Natural killer cell (primary cell): ENCODE measurements at places on chromosomes 12 and 14. TPM values are rescaled to one million over a fixed set of nuclear protein-coding genes. Genes with fewer than 3 reads are reported as not detected.

- no peak overlapping the region for H3K27ac ChIP-seq
- H3K4me3 ChIP-seq: no peak overlapping the region
- DNase-seq: no peak
These were observed 344.1 kb upstream of the LMO3 start for GRCh38 chr12:16949871-16950667.

DNA sequence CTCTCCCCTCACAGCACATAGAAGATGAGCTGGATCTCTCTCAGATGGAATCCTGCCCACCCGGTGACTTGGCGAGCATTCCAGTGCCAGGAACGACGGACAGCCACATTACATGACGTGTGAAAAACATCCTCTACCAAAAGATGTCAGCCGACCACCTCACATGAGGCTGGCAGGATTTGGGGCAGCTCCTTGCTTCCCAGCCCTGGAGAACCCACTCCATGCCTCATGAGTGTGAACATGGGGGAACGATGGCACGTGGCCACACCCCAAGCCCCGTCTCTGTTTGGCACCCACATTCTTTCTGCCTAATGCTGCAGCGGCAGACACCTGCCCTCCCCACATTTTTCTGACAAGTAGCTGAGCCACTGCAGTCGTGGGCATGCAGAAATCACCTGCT, 202.5 kb downstream of the CALM1 start:
- no peak for DNase-seq
- H3K36me3 ChIP-seq: no peaks in the 10 kb centered on the region
- H3K27me3 ChIP-seq: no peaks in the 10 kb centered on the region
- no peaks in the 10 kb centered on the region for H3K4me1 ChIP-seq

DNA sequence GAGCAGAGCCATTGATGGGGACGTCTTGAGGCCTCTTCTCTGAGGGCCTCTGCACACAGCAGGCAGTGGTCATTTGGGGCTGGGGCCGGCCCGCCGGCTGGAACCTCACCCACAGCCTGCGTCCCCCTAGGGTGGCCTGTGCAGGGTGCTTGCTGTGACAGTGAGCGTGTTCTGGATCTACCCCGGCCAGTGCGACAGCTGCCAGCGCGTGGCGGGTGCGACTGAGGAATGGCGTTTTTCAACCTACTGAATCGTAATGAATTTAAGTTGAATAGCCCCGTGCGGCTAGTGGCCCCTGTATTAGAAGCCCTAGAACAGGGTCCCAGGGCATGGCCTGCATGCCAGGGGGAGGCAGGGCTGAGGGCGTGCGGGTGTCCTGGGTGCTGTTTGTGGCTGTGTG, 13.8 kb downstream of the RFLNA start:
- H3K36me3 ChIP-seq: no peaks in the 10 kb centered on the region
- no peak overlapping the region for H3K27ac ChIP-seq
- no peak for DNase-seq
- H3K27me3 ChIP-seq: no peaks in the 10 kb centered on the region

- H3K4me3 ChIP-seq: no peak overlapping the region
- H3K36me3 ChIP-seq: no peaks in the 10 kb centered on the region
- no peak for DNase-seq
These were observed 40.1 kb upstream of the TMEM263 start for GRCh38 chr12:106915635-106916026.

DNA sequence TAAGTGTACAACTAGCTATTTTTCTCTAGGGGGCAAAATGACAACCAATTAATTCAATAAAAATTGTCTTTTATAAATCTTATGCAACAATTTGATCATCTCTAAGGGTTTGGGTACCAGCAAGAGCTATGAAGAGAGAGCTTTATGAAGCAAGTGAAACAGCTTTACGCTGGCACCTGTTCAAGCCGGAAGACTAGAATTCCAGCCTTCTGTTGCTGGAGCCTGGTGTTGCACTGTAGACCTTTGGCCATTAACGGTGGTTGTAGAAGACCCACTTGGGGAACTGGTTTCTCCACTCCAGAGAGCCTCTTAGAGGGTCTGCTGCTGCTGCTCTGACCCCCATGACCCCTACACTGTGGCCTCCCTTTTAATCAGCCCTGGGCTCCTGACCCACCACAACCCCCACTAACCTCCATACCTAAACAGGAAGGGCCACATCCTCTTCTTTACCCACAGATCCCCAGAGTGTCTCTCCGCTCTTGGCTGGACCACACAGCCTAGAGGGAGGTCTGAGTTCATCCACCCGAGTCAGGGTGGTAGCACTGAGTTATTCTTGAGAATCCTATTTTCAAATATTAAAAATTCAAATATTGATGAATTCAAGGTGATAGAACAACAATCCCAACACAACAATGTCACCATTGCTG, 54.6 kb upstream of the STON2 start:
- H3K27ac ChIP-seq: no peak overlapping the region
- no peaks in the 10 kb centered on the region for H3K27me3 ChIP-seq
- H3K36me3 ChIP-seq: no peaks in the 10 kb centered on the region
- no peaks in the 10 kb centered on the region for H3K4me1 ChIP-seq

DNA sequence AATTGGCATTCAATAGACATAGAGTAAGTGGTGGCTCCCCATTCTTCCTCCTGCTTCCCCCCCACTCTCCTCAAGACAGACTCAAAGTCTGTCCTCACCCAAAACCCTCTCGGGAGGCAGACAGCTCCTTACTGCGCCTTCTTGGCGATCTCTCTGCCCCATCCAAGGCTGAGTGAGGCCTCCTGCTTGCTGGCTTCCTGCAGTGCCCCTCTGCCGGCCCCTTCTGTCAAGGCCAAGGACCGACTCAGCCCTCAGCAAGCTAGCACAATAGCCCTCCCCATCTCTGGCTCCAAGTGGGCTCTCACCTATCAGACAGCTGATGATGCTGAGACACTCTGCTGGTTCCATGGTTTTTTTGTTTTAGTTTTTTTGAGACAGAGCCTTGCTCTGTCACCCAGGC, 62.5 kb upstream of the DLK1 start:
- no peaks in the 10 kb centered on the region for H3K36me3 ChIP-seq
- H3K27me3 ChIP-seq: peaks cover 7% of the 10 kb centered on the region
- no peak overlapping the region for H3K4me3 ChIP-seq
- peaks cover 3% of the 10 kb centered on the region for H3K4me1 ChIP-seq
- H3K27ac ChIP-seq: no peak overlapping the region

DNA sequence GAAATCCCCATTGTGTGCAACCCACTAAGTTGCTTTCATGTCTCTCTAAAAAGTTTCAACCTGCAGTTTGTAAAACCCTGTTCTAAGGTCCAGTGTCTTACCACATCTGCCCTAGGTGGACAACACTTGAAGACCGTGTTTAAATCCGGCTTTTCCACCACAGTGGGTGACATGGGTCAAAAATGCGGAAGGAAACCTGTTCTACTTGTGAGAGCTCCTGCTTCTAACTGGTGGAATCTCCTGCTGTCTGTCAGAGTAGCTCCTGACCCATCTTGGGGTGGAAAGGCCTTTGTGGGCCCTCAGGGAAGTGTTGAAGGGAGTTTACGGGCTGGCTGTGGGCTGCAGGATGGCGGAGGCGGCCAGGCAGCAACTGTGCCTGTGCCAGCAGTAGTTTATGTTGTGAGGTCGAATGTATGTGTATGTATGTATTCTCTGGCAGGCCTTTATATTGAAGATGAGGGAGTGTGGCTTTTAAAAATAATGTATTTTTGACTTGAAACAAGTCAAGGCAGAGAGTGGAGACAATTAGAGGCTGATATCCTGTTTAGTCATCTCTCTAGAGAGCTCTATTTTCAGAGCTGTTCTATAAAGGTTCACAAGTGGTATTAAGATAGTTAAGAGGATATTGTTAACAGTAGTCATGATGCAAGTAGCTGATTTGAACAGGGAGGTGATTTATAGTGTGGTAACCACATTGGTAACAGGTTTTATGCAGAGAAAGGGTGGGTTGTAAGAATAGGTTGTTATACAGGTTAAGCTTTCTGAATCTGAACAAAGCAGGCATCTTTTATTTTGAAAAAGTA, 67.0 kb downstream of the PRKCH start:
- DNase-seq: peak; percentile 58
- H3K4me1 ChIP-seq: peaks cover 70% of the 10 kb centered on the region
- H3K27ac ChIP-seq: peak overlapping the region; percentile 98

- DNase-seq: no peak
- no peaks in the 10 kb centered on the region for H3K4me1 ChIP-seq
- no peaks in the 10 kb centered on the region for H3K27me3 ChIP-seq
- no peak overlapping the region for H3K27ac ChIP-seq
These were observed 221.9 kb upstream of the EGLN3 start for GRCh38 chr14:34172550-34173368.

GRCh38 chr14:106200541-106201315, 674.3 kb downstream of the TMEM121 start:
- no peak for DNase-seq
- no peak overlapping the region for H3K27ac ChIP-seq

GRCh38 chr12:128914908-128915563, 61.8 kb downstream of the GLT1D1 start:
- H3K4me1 ChIP-seq: peaks cover 12% of the 10 kb centered on the region
- H3K27me3 ChIP-seq: no peaks in the 10 kb centered on the region
- peak; percentile 20 for DNase-seq
- no peaks in the 10 kb centered on the region for H3K36me3 ChIP-seq

DNA sequence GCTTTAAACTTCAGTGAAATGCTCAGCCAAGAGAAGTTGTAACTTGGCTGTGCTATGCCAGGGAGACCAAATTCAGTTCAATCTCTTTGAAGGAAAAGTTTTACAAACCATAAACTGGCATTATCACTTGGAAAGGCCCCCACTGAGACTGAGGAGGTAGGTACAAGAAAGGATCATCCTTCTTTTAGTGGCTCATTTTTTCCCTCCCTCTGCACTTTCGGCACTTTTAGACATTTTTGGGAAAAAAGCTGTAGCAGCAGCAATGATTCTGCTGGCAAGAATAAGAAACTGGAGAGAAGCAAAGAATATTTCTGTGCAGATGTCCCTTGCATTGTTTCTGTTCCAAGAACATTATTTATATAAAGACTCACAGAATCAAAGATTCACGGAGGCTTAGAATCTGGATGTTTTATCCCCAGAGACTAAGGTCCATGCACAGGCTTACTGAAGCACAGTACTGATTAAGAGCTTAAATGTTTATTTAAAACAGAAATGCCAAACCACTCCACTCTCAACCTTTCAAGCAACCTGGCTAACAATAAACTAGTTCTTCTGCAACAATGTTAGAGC, 12.3 kb downstream of the ZC2HC1C start:
- DNase-seq: no peak
- no peak overlapping the region for H3K4me3 ChIP-seq
- H3K27ac ChIP-seq: no peak overlapping the region
- H3K36me3 ChIP-seq: peaks cover 45% of the 10 kb centered on the region
- no peaks in the 10 kb centered on the region for H3K27me3 ChIP-seq

DNA sequence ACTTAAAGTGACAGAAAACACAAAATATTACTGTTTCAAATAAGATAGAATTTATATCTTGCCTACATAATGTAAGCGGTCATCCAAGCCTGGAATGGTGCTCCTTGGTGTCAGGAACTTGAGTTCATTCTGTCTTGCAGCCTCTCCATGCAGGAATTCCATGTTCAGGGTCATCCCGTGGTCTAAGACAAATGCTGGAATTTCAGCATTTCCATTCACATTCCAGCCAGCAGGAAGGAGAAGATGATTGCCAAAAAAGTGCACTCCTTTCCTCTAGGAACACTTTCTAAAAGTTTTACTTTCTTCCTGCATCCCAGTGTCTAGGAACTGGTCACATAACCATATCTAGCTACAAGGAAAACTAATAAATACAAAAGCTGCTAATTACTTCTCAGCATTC, 106.3 kb downstream of the PTPRO start:
- no peak for DNase-seq
- H3K36me3 ChIP-seq: no peaks in the 10 kb centered on the region
- H3K4me1 ChIP-seq: no peaks in the 10 kb centered on the region
- no peak overlapping the region for H3K4me3 ChIP-seq

GRCh38 chr12:27233814-27234213, 10.3 kb upstream of the STK38L start:
- H3K4me1 ChIP-seq: no peaks in the 10 kb centered on the region
- no peak overlapping the region for H3K27ac ChIP-seq
- H3K4me3 ChIP-seq: no peak overlapping the region
- no peaks in the 10 kb centered on the region for H3K27me3 ChIP-seq

The PROX2 gene
- 5.7 TPM for total RNA-seq

- H3K4me3 ChIP-seq: no peak overlapping the region
- no peaks in the 10 kb centered on the region for H3K4me1 ChIP-seq
- no peak for DNase-seq
- no peaks in the 10 kb centered on the region for H3K27me3 ChIP-seq
- no peaks in the 10 kb centered on the region for H3K36me3 ChIP-seq
- no peak overlapping the region for H3K27ac ChIP-seq
These were observed 56.8 kb upstream of the PLXNC1 start for GRCh38 chr12:94091624-94092023.

The VWF gene
- total RNA-seq: 0.71 TPM

GRCh38 chr14:102479107-102479506, 30.5 kb downstream of the ANKRD9 start:
- H3K4me1 ChIP-seq: no peaks in the 10 kb centered on the region
- H3K4me3 ChIP-seq: no peak overlapping the region
- H3K27ac ChIP-seq: no peak overlapping the region
- no peak for DNase-seq
- H3K27me3 ChIP-seq: no peaks in the 10 kb centered on the region

The BMP4 gene
- not detected for total RNA-seq

The NDRG2 gene
- total RNA-seq: 11.2 TPM

DNA sequence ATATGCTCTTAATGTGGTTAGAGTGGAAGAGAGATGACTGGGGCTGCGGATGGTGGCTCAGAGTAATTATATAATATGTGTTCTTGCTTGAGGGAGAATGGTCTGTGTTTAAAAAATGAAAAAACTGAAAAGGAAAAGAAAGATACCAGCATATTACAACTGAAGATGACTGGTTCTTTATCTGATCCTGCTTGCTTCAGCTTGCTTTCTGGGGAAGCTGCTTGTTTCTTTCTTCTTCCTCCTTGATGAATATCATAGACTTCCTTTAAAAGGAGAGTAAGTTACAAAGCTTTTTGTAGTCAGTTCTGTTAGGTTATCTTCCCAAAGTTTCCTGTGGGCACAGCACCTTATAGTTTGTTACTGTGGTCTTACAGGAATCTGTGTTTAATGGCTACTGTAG, 210.9 kb downstream of the ERC1 start:
- no peaks in the 10 kb centered on the region for H3K4me1 ChIP-seq
- no peak overlapping the region for H3K4me3 ChIP-seq
- H3K27me3 ChIP-seq: no peaks in the 10 kb centered on the region
- no peak overlapping the region for H3K27ac ChIP-seq
- peaks cover 2% of the 10 kb centered on the region for H3K36me3 ChIP-seq
- DNase-seq: no peak

The PLBD1 gene
- total RNA-seq: 4.6 TPM

DNA sequence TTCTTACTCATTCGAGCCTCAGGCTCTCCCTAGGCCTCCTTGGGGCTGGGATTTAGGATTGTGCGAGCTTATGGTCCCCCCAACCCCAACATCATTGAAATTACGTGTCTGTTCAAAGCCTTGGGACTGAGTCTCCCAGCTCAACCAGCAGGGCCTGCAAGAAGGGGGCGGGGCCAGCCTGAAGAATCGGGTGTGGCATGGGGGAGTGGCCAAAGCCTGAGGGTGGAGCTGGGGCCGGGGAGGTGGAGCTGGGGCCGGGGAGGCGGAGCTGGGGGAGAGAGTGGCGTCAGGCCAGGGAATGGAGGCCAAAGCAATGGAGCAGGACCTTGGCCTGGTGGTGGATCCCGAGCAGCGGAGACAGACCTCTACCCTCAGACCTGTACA, 24.3 kb upstream of the HSPB8 start:
- no peak overlapping the region for H3K27ac ChIP-seq
- no peaks in the 10 kb centered on the region for H3K36me3 ChIP-seq
- no peaks in the 10 kb centered on the region for H3K4me1 ChIP-seq
- peaks cover 5% of the 10 kb centered on the region for H3K27me3 ChIP-seq

The AKAP3 gene
- 0.58 TPM for total RNA-seq

GRCh38 chr12:131873293-131873692, 21.1 kb upstream of the ULK1 start:
- H3K27ac ChIP-seq: no peak overlapping the region
- H3K4me1 ChIP-seq: no peaks in the 10 kb centered on the region
- no peak overlapping the region for H3K4me3 ChIP-seq
- no peaks in the 10 kb centered on the region for H3K27me3 ChIP-seq
- DNase-seq: no peak
